ENCODE measurements at places on chromosomes 16 and 17.

DNA sequence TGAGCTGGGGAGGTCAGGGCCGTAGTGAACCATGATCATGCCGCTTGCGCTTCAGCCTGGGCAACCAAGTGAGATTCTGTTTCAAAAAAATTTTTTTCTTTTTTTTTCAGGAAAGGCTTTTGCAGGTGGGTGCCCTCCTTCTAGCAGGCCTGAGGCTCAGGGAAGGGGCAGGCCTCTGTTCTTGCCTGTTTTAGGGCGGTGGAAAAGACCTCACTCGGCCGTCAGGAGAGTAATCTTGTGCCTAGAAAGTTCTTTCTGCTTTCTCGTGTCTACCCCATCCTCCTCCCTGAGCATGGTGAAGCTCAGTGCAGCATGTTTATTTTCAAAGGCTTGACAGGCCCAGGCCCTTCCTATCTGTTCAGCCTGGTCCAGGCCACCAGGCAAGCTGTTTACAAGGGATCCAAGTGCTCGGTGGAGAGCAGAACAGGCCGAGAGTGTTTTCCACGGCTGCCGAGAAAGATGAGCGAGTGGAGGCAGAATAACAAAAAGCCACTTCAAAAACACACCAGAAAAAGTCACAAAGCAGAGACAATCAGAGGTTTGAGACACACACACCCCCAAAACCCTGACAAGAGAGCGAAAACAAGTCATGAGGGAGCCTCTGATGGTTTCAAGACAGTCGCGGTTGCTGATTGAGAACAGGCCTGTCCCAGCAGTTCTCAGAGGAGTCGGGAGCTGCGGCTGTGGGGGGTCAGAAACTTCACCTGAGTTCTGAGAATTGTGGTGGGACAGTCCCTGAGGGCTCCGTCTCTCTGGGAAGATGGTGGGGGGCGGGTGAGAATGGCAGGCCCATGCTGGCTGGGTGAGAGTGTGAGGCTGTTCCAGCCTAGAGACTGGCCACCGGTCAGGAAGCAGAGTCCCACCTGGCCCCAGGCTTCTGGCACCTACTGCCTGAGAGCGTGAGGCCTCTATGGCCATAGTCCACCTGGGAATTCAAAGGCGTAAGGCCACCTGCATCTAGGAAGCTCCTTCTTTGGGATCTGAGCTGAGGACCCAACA, 37.5 kb upstream of the CCR7 start:
- DNase-seq, result peak; percentile 36

DNA sequence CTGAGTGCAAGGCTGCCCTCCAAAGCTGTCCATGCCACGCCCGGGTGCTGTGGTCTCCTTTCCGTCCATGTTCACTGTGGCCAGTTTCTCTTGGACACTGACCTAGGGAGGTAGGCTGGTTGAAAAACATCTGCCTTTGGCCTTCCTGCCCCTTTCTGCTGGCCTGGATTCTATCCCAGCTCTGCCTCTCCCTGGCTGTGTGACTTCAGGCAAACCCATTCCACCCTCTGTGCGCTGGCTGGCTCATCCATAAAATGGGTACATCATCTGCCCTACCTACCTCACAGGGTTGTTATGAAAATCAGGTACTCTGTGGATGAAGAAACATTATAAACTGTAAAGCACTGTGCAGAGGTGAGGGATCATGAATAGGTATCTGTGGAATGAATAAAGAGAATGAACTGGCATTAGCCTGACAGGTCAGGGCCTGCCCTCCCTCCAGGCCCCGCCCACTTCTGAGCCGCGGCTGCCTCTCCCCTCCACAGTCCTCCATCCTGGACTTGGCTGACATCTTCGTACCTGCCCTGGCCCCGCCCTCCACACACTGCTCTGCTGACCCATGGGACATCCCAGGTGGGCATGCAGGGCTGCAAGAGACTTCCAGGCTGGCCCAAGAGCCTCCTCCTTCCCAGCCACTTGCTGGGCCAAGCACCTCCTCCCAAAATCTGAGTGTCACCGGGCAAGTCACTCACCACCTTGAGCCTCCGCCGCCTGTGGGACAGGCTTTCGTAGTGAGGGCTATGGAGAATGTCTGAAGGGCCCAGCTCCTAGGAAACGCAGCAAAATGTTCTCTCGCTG, 7.0 kb upstream of the SPATA20 start:
- no peak for DNase-seq

GRCh38 chr16:2003827-2004641, 5.6 kb downstream of the ZNF598 start:
- DNase-seq, result peak; percentile 89

- no peak for DNase-seq
Measured at GRCh38 chr17:41442739-41443138, 2.0 kb upstream of the KRT38 start.

DNA sequence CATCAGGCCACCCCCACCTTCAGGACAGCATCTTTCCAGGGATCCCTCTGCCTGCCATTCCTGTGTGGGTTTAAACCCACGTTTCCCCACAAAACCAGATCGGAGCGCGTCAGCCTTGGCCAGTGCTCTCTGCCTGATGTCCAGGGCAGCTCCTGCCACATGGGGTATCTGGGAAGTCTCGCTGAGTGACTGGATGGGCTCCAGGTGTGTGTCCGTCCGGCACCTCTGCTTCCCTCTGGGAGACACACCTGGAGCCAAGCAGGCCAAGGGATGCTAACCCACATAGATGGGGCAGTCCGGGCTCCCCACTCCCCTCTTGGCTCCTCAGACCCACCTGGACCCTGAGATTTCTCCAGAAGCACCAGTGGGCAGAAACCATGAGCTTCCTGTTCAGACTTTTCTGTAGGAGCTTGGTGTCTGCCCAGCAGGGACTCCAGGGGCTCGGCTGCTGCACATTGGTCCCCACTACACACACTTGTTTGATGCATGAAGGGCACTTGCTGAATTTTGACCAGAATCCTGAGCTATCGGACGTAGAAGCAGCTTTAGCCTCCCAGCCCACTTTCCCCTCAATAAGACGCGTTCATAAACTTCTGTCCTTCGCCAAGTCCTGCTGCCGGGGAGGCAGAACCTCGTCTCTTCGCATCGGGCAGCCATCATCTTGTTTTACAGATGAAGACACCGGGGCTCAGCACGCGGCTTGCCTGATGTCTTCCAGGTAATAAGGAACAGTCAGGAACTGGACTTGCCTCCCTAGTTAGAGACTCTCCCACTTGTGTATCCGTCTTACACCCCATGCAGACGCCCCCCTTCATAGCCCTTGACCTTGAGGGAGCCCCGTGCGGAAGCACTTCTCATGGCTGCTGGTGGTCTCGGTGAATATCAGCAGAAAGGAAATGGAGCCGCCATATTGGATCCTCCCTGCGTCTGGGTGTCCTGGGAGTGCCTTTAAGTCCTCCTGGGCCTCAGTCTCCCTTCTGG, 91.6 kb upstream of the ZNF469 start:
- no peak for DNase-seq

- no peak for DNase-seq
Measured at GRCh38 chr16:15798671-15799070, 58.2 kb downstream of the MYH11 start.

- no peak for DNase-seq
Measured at GRCh38 chr16:65771707-65772106, 594.8 kb upstream of the CDH5 start.

GRCh38 chr17:48441231-48441711, 11.3 kb upstream of the SKAP1 start:
- DNase-seq, result peak; percentile 36

GRCh38 chr17:34624767-34625383, 45.5 kb downstream of the TMEM132E start:
- no peak for DNase-seq

DNA sequence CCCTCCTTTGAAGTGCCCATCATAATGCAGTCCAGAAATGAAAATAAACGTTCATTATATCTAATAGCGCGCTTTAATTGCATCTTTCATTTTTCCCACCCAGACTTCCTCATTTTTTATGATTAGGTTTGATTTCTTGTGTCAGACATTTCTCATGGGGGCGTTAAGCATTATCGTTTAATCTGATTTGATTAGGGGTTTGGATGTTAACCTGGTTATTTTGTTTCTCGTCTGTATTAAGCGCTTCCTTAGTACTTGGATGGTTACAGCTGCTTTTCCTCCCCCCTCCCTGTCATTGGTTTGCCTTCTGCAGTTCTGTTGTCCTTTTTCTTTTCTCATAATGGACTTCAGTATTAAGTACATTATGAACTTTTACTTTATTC, 540 bp downstream of the MFSD11 start:
- no peak for DNase-seq
